ENCODE measurements at places on chromosomes 3 and 15. TPM values are rescaled to one million over a fixed set of nuclear protein-coding genes. Genes with fewer than 3 reads are reported as not detected.

The HYAL1 gene
- polyA plus RNA-seq, result 2.1 TPM

The TTLL13 gene
- 0.33 TPM for polyA plus RNA-seq

The OIP5 gene
- 6.0 TPM for polyA plus RNA-seq

The STARD9 gene
- 10.3 TPM for polyA plus RNA-seq

The ZNF592 gene
- 24.3 TPM for polyA plus RNA-seq

The CASR gene
- polyA plus RNA-seq, result 1.9 TPM

The CYP11A1 gene
- polyA plus RNA-seq, result 0.55 TPM

The TMEM108 gene
- polyA plus RNA-seq, result 2.8 TPM

The GMNC gene
- polyA plus RNA-seq, result 0.22 TPM

The STRIT1 gene
- polyA plus RNA-seq, result 0.97 TPM

The PLA2G4B gene
- polyA plus RNA-seq, result 10.4 TPM

The CLEC3B gene
- 35.7 TPM for polyA plus RNA-seq

The FOXB1 gene
- polyA plus RNA-seq, result 0.03 TPM

The CCRL2 gene
- polyA plus RNA-seq, result 11.3 TPM

The IL17RB gene
- polyA plus RNA-seq, result 13.3 TPM

The SPATA12 gene
- polyA plus RNA-seq, result not detected

The TAMM41 gene
- polyA plus RNA-seq, result 17.2 TPM

The POLQ gene
- polyA plus RNA-seq, result 4.0 TPM

The APOD gene
- 12.6 TPM for polyA plus RNA-seq

The RTP3 gene
- polyA plus RNA-seq, result not detected

The DUOXA2 gene
- polyA plus RNA-seq, result not detected

The RARB gene
- polyA plus RNA-seq, result 9.1 TPM
